ENCODE measurements at places on chromosomes 1 and 21. TPM values are rescaled to one million over a fixed set of nuclear protein-coding genes. Genes with fewer than 3 reads are reported as not detected.

Gene GBP4
- not detected for total RNA-seq

Gene EPHA10
- total RNA-seq: 0.43 TPM

Gene CSF1
- 7.7 TPM for total RNA-seq

Gene NEGR1
- total RNA-seq: 2.3 TPM

Gene SERPINC1
- total RNA-seq: not detected

Gene CLCA1
- not detected for total RNA-seq

Gene PATJ
- 18.9 TPM for total RNA-seq

Gene PTCH2
- 0.02 TPM for total RNA-seq

Gene PTAFR
- total RNA-seq: 0.09 TPM

Gene MPL
- total RNA-seq: not detected

Gene UBE4B
- total RNA-seq: 18.8 TPM

Gene VHLL
- not detected for total RNA-seq

Gene NTRK1
- 5.5 TPM for total RNA-seq

Gene CRB1
- total RNA-seq: 0.27 TPM

Gene LRRC40
- total RNA-seq: 32.5 TPM

Gene LCE1C
- not detected for total RNA-seq

Gene S1PR1
- not detected for total RNA-seq

Gene SYTL1
- total RNA-seq: 0.37 TPM

Gene KIF26B
- total RNA-seq: 0.07 TPM

Gene SLC35A3
- 22.9 TPM for total RNA-seq

Gene LCE1D
- not detected for total RNA-seq

Gene AMY2A
- not detected for total RNA-seq

Gene PEAR1
- 0.27 TPM for total RNA-seq

Gene CFAP126
- total RNA-seq: not detected

Gene WNT4
- total RNA-seq: not detected

Gene TNFSF4
- total RNA-seq: 3.1 TPM

Gene HNRNPCL1
- not detected for total RNA-seq

Gene TNFRSF1B
- total RNA-seq: 2.0 TPM

Gene SLC44A3
- 3.4 TPM for total RNA-seq

Gene RGS18
- total RNA-seq: not detected

Gene ACTL8
- not detected for total RNA-seq

Gene NHLH1
- 0.27 TPM for total RNA-seq

Gene KHDC4
- 86.5 TPM for total RNA-seq

Gene CCDC28B
- 2.4 TPM for total RNA-seq

Gene RGS5
- total RNA-seq: 8.7 TPM
